ENCODE measurements at places on chromosomes 4 and X. TPM values are rescaled to one million over a fixed set of nuclear protein-coding genes. Genes with fewer than 3 reads are reported as not detected.

- DNase-seq = no peak
These were observed 226.8 kb downstream of the CAMK2D start for GRCh38 chr4:113534711-113535110.

GRCh38 chr4:47974566-47974965, 41.9 kb downstream of the CNGA1 start:
- DNase-seq = no peak

GRCh38 chr4:143089847-143090246, 94.9 kb upstream of the USP38 start:
- DNase-seq = no peak

- DNase-seq = no peak
These were observed 21.1 kb upstream of the PIGA start for GRCh38 chrX:15356444-15356843.

DNA sequence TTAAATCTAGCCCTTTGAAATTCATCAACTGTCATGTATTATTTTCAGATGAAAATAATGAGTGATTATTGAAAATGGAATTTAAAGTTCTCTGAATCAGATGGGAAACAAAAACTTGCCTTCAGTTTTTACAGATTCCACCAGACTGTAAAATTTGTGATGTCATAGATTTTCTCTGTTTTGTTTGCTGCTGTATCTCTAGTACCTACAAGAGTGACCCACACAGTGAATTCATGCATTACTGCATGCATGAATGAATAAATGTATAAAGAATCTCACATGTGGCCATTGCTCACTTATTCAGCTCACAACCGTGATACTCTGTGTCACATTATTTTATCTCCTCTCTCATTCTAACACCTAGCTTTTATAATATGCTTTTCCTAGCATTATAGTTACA, 532.2 kb upstream of the AGA start:
- no peak for DNase-seq

GRCh38 chr4:123325241-123325681, 71.3 kb upstream of the SPRY1 start:
- DNase-seq = no peak

DNA sequence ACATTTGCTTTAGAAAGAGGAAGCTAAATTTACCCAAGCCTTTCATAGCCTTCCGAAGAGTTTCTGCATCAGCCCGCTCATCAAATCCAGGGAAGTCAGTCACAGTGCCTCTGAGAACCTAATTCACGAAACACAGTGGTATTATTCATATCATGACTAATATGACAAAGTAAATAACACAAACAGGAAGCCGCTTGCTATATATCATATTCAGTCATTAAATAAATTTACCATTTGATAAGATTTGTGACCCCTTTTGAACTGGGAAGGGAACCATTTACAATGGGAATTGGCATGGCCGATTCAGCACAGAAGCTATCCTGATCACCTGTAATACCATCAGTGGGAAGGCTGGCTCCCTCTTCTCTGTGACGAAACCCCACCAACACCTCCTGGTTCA, 10.5 kb downstream of the ANXA5 start:
- DNase-seq = no peak

Gene KLHL4
- 4.3 TPM for polyA plus RNA-seq

Gene FRAS1
- 5.4 TPM for polyA plus RNA-seq

Gene DCAF8L2
- polyA plus RNA-seq = not detected

Gene SYTL5
- polyA plus RNA-seq = 0.40 TPM

Measured in muscle of arm (tissue), 14 donors.